ENCODE measurements at places on chromosomes 1 and 21.

GRCh38 chr1:184194236-184194635 is 142.7 kb downstream of the TSEN15 start:
- no peak for DNase-seq

DNA sequence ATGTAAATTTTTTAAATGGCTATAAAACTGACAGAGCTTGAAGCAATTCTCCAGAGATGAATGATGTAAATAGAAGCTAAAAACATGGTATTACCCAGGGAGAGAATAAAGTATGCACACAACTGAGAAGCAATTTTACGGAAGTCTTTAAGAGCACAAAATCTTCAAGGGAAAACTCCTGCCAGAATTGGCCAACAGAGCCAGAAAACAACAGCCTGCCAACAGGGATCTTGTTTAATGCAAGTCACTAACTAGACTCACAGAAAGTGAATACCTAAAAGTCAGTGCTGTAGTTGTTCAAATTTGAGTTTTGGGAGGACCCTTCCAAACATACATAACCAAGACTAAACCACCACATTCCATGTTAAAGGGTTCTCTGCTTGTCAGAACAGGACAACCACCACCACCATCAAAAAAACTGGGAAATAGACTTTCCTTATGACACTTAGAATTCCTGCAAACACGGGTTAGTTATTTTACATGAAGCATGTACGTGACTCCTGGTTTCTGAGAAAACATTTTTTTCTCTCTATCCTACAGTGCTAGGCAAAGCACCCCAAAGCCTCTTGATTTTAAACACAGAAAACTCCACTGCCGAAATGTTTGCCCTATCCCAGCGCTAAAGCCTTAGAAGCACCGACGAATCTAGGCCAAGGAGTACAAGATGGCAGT is 1.6 kb downstream of the EPS15 start:
- DNase-seq = no peak

DNA sequence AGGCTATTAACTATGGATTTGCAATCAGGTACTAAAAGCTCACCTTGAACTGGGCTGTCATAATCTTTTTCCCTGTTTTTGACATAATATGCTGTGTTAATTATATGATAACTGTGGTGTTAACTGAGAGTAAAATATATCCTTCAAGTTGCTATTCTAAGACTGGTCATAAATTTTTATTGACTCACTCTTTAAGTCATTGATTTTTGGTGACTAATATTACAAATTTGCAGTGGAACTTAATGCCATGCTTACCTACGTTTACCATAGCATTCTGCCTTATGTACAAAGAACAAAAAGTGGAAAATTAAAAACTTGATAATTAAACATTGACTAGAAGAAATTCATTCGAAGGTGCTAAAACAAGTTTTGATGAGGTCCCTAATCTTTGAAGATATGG is 872.4 kb downstream of the BRINP3 start:
- no peak for DNase-seq

DNA sequence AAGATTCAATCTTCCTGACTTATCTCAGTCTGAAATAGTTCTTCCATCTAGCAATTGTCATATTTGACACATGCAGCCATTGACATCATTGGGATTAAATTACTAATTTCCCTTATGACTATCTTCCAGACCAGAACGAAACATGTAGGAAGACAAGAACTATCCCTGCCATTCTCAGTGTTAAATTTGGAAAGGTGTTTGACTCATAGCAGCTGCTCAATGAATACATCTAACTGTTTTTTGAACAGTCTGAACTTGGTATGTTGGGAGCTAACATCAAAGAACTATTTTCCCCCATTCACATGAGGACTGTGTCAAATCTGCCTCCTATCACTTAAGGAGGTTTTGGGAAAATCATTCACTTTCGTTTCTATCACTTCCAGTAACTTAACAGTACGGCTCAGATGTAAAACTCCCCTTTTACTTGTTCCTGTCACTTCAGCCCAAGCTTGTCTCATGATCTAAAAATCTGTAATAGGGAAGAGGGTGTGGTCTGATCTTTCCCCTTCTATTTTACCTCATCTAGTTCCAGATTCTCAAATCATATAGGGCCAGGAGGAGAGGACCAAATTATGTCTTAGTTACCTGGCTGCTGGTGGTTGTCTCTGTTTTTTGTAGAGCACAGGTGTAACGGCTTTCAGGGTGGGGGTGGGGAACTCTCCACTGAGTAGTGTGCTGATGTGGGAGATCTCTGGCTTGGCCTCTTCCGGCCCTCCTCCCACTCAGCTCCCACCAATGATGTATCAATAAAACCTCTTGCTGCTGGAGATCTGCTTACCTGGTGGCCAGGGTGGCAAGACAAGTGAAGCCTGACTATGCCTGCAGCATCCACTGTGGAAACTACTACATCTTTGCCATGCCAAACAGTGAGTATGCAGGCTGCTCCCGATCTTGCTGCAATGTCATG is 26.2 kb upstream of the SLAMF1 start:
- DNase-seq = no peak

- no peak for DNase-seq
These were observed 996 bp upstream of the MGST3 start for GRCh38 chr1:165629848-165630628.

GRCh38 chr21:27954543-27955165 is 987.8 kb upstream of the ADAMTS5 start:
- no peak for DNase-seq

GRCh38 chr1:165885305-165885694 is 57.9 kb downstream of the UCK2 start:
- no peak for DNase-seq

GRCh38 chr1:232428786-232429530 is 201.0 kb downstream of the SIPA1L2 start:
- no peak for DNase-seq

GRCh38 chr1:247854899-247855545 is 2.0 kb upstream of the TRIM58 start:
- DNase-seq = no peak

GRCh38 chr1:193740762-193741161 is 554.3 kb upstream of the B3GALT2 start:
- no peak for DNase-seq
